A673 (cell line): ENCODE measurements at places on chromosomes 13 and 19. TPM values are rescaled to one million over a fixed set of nuclear protein-coding genes. Genes with fewer than 3 reads are reported as not detected.

- DNase-seq = no peak
Observed at GRCh38 chr19:35789195-35789977, 14.0 kb downstream of the ARHGAP33 start.

DNA sequence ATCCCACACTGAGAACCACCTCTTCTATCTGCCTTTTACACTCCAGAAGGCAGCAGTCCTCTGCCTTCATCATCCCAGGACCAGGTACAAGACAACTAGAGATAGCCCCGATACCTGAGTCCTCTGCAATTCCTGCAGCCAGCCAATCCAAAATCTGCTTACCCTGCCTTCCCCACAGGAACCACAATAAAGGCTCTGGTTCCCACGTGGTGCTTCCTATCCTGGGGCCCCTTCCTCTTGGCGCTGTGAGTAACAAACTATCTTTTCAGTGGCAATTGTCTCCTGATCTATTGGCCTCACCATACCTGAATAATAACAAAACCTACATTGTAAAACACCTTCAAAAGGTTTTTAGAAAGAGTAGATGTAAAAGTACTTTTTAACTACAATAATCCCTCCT is 63.1 kb downstream of the ZDHHC20 start:
- DNase-seq = no peak

- DNase-seq = no peak
Observed at GRCh38 chr13:28355046-28355821, 139.7 kb downstream of the FLT1 start.

Gene CCNE1
- total RNA-seq = 8.9 and 12.0 TPM in 2 replicates

Gene LILRB5
- total RNA-seq = not detected in 2 replicates
